ENCODE measurements at places on chromosomes 2 and 18.

DNA sequence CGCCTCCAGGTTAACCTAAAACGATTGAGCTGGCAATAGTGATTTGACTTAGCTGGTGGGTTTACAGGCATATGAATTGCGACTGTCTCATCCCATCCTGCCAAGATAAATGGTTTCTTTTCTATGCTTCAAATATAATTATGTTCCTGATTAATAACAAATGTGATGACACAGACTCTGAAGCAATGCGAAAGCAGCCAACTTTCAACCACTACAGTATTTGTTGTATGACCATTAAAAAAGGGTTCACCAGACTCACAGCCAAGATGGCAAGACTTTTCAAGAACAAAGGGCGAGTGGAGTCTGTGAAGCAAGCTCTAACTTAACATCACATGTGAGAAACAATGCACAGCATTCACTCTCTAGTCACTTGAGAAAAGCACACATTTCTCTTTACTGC, 186.6 kb downstream of the PID1 start:
- DNase-seq = no peak

DNA sequence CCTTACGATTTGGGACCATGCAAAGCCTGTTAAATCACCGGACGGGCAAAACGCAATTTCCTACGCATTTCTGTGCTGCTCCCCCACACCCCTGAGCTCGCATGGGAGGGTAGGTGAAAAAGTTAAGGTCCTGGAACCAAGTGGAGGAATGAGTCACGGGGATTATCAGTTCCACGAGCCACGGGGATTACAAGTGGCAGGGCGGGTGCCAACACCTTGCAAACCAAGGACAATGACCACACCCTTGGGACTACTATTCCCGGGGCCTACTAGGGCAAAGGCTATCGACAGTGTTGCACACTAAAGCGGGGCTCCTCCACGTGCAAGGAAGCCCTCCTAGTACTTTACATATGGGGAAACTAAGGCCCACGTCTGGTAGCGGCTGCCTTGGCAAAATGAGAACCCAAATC, 447 bp downstream of the RETSAT start:
- no peak for DNase-seq

DNA sequence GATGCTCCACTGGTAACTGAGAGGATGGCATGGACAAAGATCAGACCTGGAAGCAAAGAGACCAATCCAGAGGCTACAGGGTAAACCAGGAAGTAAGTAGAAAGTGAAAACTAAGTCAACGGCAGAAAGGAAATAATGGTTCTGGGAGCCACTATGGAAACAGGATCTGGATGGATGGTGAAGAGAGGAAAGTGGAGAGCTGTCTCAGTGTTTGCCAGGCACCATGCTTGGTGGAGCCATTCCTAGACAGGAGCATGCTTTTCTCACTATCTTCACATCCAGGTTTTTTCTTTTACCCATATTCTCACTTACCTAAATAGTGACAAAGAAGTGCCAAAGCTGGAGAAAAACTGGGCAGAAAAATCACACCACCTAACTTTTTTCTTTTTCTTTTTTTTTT, 22.2 kb downstream of the ZNF521 start:
- no peak for DNase-seq

DNA sequence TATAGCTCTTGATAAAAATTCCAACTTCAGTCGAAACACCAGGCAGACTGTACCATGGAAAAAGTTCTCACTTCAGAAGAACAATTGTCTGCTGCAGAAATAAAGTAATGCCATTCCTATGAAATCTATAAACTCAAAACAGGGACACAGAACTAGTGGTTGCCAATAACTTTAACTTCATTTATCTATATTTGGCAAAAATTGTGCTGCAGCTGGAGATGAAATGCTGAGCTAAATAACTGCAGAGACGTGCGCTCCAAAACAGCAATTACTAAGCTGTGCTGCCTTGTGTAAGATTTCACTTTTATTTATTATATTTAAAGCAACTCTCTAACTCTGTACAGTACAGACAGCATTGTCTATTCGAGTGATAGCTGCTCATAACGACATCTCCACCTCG, 540.1 kb upstream of the ID2 start:
- no peak for DNase-seq

DNA sequence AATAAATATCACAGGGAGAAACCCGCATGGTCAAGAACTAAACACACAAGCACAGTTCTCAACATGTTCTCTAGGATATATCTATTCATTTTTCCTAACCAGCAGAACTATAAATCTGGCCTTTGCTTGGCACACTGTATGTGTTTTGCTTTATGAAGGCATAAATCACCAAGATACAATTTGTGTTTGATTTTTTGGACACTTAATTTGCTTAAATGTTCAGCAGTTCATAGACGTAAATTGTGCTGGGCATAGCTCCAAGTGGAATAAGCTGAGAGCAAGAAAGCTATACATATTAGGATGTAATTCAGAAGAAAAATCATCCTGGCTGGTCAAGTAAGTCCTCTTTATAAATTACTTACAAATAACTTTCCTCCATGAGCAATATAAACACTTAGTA, 341.5 kb upstream of the ATP5MC3 start:
- no peak for DNase-seq

DNA sequence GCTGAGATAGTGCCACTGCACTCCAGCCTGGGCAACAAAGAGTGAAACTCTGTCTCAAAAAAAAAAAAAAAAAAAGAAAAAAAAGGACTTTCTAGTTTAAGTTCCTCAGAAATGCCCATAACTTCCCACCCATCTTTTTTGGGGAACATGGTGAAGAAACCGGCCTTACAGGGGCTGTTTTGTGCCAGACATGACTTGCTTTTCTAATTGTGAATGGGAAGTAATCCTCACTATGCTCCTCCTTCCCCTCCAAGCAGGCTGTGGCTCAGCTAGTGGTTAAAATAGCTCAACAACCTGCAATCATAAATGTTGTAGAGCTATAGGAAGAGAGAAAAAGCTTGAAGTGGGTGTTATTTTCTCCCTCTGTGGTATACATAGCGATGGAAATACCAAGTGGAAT, 34.1 kb upstream of the OLA1 start:
- no peak for DNase-seq

- DNase-seq = no peak
Measured at GRCh38 chr2:176834226-176834625, 378.4 kb upstream of the HNRNPA3 start.

All from GM12864 (cell line).